ENCODE measurements at places on chromosomes 1 and 21.

DNA sequence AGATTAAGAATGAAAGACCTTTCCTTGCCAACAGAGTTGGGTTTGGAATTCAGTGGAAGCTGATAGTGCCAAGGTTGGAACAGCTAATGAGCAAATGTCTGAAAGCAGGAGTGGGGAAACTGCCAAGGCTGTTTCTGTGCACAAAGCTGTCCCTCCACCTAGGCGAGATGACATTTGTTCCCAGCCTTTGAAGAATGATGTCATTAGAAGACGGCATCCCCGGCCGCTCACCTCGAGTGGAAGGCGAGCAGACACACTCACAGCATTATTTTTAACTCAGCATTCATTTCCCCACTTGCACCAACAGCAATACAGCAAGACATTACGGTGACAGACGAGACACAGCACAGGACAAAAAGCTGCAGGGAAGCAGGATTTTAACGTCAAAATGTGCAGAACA is 463.9 kb downstream of the PCP4 start:
- no peak for DNase-seq

DNA sequence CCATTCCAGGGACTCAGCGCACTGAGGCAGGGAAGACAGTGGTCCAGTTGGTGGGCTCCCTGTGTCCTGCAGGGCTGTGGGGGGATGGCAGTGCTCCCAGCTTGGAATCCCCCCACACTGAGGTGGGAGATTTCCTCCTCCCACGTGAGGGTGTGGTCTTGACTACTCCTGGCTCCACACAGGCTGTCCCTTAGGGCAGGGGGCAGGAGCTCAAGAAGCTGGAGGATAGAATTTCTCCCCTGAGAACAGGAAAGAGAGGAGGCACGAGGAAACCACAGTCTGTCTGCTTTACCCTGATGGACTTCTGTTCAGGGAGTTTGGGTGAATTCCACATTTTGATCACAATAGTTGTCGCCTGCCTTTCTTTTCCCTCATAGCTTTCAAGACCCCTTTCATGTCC is 62.1 kb downstream of the CACNA1E start:
- DNase-seq = no peak

DNA sequence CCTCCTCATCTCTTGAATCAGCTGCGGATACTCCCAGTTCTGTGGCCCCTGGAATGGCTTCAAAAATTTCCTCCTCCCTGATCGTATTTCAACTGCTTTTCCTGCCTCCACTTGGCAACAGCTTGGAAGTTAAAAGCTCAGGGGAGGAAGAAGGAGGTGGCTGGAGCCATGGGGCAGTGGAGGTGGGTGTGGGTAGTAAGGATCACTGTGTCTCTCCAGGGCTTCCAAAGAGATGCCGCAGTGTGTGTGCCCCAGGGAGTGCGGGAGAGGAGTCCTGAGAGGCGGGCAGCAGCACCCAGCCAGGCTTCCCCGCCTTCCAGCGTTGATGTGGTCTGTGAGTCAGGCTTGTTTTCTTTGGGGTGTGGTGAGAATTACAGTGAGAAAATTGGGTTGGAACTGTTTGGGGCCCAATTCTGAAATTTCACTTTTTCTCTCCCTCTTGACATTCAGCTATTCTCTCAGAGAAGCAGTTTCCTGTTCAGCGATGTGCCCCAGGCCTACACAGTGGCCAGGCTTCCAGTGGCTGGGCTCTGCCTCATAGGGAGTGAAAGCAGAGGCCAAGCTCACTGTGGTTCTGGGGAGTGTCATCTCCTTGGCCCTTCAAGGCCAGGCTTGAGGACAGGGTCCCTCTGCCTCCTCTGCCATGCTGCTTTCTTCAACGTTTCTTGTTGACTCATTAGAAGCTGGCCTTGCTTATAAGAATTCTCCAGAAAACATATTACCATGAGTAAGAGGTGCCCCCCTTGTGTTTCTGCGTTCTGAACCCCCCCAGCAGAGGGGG is 69.0 kb downstream of the PGM1 start:
- DNase-seq = no peak

DNA sequence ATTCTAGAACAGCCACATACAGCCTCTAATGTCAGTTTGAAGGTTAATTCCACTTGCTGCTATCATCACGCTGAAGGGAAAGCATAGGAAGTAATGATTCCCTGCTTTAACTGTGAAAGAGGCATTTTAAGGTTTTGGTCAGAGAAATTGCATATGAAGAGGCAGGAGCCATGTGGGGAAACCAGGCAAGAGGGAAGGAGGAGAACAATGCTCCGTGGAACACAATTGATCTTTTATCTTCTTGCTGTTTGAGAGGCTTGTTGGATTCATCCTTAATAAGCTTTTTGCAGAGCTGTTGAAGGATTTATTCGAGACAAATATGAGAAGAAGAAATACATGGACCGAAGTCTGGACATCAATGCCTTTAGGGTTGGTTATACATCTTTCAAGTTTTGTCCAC is 35.9 kb downstream of the SMAP2 start:
- DNase-seq = no peak

DNA sequence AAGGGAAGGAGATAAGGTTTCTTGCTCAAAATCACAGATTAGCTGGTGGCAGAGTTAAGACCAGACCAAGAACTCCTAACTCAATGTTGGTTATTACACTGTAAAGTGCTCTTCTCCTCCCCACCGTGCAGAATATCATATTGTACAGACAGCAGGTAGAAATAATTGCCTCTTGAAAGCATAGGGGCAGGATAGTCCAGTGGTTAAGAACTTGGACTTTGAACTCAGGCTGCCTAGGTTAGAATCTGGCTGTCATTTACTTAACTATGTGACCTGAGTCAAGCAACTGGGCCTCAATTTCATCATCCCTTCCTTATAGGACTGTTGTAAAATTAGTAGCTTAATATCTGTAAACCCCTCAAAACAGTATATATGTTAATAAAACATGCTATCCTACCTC is 114.9 kb upstream of the HIVEP3 start:
- DNase-seq = no peak

DNA sequence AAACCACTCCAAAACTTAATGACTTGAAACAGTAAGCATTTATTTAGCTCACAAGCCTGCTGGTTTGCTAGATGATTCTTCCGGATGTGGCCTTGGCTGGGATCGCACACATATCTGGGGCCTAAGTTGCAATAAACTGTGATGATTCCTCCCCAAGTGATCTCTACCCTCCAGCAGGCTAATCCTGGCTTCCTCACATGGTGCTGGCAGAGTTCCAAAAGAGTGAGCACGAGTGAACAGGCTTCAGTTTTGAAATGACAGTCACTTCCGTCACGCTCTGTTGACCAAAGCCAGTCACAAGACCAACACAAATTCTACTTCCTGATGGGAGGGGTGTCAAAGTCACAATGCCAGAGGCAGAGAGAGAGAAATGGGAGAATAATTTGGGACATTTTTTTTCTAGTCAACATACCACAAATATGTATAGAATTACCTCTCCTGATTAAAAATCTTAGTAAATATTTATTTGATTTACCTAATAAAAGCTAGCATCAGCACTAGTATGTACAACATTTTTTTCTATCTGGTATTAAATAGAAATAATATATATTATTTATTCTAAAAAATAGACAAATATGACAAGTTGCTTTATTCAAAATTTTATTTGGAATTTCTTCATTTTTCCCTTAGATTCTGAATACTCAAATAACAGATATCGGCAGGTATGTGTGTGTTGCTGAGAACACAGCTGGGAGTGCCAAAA is 292.7 kb downstream of the TPR start:
- peak; percentile 40 for DNase-seq

- DNase-seq = no peak
Measured at GRCh38 chr1:180946541-180947498, 34.1 kb downstream of the KIAA1614 start.

- no peak for DNase-seq
Measured at GRCh38 chr21:29146726-29147125, 16.3 kb downstream of the MAP3K7CL start.

DNA sequence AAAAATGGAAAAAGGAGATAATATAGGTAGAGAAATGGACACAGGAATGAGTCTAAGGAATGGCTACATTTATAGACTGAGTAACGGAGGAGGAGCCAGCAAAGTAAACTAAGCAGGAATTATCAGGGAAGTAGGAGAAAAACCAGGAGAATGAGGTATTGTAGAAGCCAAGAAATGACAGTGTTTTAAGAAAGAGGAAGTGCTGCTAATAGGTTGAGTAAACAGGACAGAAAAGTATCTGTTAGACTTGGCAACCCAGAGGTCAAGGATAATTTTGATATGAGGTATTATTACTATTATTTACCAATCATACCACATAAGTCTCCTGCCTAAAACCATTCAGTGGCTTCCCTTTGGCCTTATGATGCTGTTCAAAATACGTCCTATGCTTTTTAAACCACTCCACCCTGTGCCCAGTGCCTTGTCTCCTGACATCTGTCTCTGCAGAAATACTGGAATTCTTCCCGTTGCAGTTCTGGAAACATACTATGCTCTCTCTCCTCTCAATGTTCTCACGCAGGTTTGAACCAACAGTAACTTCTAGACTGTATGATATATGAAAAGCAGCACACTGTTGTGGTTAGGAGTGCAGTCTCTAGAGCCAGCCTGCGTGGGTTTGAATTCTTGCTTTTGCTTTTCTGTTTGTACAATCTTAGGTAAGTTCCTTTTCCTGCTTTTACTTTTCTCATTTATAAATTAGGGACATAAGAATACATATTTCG is 24.6 kb upstream of the NEK7 start:
- no peak for DNase-seq

DNA sequence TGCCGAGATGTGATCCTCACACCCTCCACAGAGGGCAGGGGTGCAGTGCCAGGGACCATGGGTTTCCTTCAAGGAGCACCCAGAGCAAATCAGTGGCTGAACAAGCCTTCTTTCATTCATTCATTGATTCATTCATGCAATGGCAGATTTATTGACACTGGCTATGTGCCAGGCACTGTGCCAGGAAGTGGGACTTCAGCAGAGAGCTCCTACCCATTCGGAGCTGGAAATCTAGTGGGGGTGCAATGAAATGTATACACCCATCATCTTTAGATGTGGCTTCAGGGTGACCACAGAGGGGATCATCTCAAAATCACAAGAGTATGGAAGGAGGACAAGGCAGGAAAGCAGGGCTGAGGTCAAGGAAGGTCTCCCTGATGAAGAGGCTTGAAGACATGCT is 18.9 kb downstream of the SLC6A9 start:
- DNase-seq = no peak

DNA sequence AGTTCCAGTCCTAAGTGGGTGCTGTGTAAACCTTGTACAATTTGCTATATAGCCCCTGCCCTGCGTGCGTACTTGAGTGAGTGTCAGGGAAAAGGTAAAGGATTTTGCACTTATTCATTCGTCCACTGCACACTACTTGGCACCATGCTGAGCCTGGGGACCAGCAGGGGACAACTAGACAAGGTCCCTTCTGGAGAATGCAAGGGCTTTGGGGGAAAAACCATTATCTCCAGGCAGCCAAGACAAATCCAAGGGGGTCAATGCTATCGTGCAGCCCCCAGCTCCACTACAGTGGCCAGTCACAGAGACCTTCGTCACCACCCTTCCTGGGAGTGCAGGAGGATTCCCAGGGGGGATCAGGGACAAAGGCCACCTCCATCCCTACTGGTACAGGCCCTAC is 39.7 kb downstream of the MATN1 start:
- no peak for DNase-seq

- no peak for DNase-seq
Measured at GRCh38 chr1:200660719-200661118, 9.0 kb downstream of the DDX59 start.

DNA sequence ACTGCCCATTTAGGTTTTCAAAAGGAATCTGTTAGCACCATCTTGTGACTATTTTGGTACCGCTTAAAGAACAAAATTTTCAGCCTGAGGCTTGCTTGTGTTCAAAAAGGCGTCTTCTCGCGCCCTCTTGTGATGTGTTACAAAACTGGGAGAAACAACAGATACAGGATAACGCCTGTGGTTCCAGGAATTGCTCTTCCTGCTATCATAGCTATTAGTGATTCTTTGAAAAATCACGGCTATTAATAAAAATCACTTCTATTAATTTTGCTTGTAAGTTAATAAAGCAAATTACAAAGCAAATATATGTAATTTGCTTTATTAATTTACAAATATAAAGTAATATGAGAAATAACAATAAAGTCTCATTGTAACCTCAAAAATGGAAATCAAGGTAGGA is 82.2 kb upstream of the ABCD3 start:
- peak; percentile 43 for DNase-seq

- no peak for DNase-seq
Measured at GRCh38 chr21:15241997-15242736, 177.4 kb upstream of the NRIP1 start.

DNA sequence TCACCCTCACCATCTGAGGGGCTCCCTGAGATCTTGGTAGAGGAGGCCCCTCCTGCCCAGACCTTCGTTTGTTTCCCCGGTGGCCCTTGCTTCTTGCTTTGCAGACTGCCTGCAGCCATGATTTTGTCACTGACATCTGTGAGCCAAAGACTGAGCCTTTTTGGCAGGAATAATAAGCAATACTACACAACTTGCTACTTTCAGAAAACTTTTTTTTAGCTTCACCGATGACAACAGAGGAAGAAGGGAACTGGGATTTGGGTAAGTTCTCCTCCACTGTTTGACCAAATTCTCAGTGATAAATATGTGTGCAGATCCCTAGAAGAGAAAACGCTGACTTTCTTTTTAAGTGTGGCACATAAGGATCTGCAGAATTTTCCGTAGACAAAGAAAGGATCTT is 11.7 kb upstream of the CD101 start:
- DNase-seq = no peak

- DNase-seq = no peak
Measured at GRCh38 chr1:61583703-61584102, 141.2 kb downstream of the TM2D1 start.

GRCh38 chr1:111802110-111802509 is 46.4 kb downstream of the DDX20 start:
- DNase-seq = no peak

DNA sequence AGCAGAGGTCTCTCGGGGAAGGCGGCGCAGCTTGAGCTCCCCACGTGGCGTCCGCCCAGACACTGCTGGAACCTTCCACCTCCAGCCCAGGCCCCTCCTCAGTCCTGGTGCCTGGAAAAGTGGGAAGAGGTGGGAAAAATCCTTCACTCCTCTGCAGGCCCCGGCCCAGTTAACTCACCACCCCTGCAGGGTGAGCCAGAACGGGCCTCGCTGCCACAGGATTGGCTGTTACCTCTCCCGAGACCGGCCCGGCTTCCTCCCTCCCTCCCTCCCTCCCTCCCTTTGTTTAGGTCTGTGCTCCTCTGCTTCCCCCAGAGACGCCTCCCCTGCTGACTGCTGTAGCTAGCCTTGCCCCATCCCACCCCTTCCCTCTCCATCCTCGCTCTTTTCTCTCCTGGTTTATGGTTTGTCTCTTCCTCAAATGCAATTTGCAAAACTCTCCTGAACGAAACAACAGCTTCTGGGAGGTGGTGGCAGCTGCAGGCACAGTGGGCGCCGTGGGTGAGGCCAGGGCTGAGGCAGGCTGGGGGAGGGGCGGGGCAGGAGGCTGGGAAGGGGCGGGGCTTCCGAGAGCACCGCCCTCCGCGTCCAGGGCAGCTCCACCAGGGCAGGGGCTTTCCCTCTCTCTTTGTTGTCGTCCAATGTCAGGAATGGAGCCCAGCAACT is 6.5 kb downstream of the CAPN9 start:
- DNase-seq = peak; percentile 36

Data from RPMI8226 (cell line).